ENCODE measurements at places on chromosomes 6 and 20.

DNA sequence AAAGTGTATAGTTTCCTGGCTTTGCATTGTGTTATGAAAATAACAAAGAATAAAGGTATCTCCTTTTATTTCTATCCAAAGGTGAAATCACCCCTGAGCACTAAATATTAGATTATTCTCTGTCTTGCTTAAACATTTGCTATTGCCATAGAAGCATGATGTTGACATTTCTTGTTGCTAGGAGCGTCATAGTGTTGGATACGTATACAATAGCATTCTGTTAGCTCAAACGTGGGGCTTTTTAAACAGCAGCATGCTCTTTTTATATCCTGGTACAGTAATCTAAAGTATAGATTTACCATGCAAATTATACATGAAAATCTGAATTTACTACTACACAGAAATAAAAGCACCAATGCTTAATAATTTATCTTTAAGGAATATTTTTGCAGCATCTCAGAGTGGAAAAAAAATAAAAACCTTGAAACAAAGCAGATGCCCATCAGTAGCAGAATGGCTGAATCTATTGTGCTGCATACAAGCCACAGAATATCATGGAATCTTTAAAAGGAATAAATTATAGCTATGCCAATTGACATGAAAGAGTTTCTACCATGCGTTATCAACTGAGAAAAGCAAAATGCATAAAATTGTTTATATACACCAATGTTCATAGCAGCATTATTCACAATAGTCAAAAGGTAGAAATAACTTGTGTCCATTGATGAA lies 9.6 kb upstream of the HSF2 start:
- no peak for DNase-seq

- DNase-seq = no peak
Measured at GRCh38 chr6:115573861-115574260, 486.8 kb downstream of the FRK start.

- DNase-seq = no peak
Measured at GRCh38 chr20:4476903-4477500, 244.7 kb upstream of the PRND start.

DNA sequence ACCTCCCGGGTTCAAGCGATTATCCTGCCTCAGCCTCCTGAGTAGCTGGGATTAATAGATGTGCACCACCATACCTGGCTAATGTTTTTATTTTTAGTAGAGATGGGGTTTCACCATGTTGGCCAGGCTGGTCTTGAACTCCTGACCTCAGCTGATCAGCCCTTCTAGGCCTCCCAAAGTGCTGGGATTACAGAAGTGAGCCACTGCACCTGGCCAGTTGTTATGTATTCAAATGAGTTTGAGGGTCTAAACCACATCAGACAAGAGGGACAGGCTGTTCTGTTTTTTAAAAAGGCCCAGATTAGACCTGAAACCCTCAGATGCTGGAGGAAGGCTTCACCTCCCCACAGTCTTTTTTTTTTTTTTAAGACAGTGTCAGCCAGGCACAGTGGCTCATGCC lies 4.1 kb upstream of the SPAG4 start:
- no peak for DNase-seq
